ENCODE measurements at places on chromosomes 3 and 15.

DNA sequence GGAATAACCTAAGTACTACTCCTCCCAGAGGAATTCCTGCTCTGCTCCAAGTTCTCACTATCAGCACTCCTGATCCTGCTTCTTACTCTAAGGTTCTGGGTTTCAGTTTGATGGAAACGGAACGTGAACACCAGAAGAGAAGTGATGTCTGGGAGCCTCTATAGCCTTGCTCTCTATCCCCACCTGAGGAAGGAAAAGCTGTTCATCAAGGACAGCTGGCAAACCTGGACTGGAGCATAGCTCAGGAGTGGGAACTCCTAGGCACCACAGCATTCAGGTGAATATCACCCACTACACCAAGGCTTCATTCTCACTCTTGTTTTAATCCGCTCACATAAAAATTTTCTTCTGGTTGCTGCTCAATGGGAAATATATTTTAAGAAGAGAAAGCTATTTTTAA lies 13.0 kb upstream of the CADPS start:
- peak; percentile 13 for DNase-seq

DNA sequence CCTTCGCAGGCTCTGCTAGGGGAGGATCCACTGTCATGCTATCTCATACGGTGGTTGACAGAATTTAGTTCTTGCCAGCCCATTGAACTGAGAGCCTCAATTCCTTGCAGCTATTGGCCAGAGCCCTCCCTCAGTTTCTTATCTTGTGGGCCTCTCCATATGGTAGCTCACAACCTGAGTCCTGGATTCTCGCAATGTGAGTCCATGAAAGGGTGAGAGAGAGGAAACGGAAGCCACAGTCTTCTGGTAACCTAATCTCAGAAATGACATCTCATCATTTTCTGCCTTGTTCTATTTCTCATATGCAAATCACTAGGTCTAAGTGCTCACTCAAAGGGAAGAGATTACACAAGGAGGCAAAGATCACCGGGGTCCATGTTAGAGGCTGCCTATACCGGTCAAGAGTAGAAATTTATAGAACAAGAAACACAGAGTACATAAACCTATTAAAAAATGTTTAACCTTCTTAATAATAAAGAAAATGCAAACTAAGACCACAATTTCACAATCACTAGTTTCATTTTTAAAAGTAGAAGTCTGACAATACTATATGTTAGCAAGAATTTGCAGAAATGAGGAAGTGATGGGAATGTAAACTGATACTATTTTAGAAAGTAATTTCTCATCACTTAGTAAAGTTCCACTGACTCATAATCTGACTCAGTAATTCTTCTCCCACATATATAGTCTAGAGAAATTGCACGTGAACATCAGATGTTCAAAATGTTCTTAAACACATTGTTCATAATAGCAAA lies 378.4 kb upstream of the AGTR1 start:
- DNase-seq, result no peak

- no peak for DNase-seq
These were observed 104.5 kb upstream of the BFSP2 start for GRCh38 chr3:133295199-133295901.

- no peak for DNase-seq
These were observed 353.9 kb upstream of the THBS1 start for GRCh38 chr15:39227001-39227400.

DNA sequence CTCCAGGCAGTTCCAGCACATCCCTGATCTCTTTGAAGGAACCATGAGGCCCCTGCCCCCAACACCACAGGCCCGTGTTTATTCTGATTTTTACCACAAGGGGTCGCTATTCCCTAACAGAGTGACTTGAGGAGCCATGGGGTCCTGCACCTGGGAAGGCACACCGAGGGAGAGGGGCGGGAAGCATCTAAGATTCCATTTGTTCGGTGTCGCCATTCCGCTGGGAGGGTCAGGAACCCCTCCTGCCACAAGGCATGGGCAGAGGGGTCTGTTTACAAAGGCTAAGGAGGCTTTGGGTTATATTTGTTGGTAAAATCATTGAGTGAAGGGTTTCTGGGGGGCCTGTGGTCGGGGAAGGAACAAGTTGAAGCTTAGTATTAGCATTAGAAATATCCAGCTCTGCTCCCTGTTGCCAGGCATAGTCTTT lies 77.1 kb downstream of the WDR76 start:
- DNase-seq, result peak; percentile 86

DNA sequence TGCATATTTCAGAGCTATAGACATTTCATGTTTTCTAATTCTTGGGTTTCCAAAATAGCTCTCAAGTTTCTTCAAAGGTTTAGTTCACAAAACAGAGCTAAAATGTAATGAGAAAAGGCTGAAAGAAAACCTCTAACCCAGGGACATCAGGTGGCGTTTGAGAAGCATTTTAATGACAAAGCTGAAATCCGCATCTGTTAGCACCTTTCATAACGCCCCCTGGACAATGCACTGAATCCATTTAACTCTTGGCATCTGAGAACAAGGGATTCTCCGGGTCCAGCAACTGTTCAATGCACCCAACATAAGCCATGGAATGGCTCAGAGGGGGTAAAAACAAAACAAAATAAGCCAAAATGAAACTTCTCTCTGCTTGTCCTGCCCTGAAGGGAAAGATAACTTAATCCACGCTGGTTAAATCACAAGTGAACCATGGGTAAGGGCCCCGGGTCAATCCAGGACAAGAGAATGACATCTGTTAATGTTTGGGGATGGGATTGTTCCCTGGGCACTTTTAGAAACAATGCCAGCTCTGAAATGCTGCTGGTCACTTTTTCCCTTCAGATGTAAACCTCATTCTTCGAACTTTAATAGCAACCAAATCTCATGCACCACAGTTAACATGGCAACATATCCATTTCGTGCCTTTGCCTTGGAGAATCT lies 466.2 kb upstream of the ADAMTS9 start:
- DNase-seq, result no peak

DNA sequence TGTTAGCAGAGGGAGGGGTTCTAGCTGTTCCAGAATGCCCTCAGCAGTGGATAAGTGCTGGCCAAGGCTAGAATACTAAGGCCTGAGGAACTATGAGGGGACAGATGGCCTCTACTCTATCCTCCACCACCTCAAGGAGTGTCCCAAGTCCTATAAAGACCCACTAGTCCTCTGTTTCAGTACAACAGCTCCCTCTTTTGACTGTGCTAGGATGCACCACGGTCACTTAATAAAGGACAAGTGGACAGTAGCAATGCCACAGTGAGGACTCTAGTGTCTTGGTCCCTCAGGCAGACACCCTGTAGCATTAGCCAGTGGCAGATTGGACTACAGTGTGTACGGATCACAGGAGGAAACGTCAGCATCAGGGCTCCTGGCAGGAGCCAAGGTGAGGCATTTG lies 171.8 kb upstream of the PROK2 start:
- DNase-seq, result no peak

GRCh38 chr15:88848203-88848602 lies 45.0 kb downstream of the ACAN start:
- no peak for DNase-seq

- no peak for DNase-seq
These were observed 820.9 kb upstream of the GRM7 start for GRCh38 chr3:6039971-6040370.

Measured in retina (tissue), 1 donor.